ENCODE measurements at places on chromosomes 1 and 21.

- DNase-seq: no peak
These were observed 13.4 kb upstream of the NIBAN1 start for GRCh38 chr1:184987696-184988095.

GRCh38 chr1:182476625-182477024 lies 26.7 kb downstream of the RGSL1 start:
- DNase-seq: no peak

GRCh38 chr1:178388418-178389145 lies 108.2 kb downstream of the CLEC20A start:
- DNase-seq: no peak

GRCh38 chr1:115312742-115313141 lies 25.3 kb downstream of the NGF start:
- no peak for DNase-seq

DNA sequence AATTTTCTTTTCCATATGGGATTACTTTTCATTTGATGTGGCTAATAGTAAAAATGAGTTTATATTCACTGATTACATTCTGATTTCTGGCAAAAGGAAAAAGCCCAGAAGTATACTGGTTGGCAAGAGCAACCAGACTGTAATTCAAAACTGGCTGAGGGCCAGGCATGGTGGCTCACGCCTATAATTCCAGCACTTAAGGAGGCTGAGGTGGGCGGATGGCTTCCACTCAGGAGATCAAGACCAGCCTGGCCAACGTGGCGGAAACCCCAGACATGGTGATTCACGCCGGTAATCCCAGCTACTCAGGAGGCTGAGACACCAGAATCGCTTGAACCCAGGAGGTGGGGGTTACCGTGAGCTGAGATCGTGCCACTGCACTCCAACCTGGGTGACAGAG lies 14.5 kb downstream of the SYT11 start:
- no peak for DNase-seq

GRCh38 chr1:206757524-206758266 lies 12.9 kb upstream of the IL19 start:
- DNase-seq: no peak

DNA sequence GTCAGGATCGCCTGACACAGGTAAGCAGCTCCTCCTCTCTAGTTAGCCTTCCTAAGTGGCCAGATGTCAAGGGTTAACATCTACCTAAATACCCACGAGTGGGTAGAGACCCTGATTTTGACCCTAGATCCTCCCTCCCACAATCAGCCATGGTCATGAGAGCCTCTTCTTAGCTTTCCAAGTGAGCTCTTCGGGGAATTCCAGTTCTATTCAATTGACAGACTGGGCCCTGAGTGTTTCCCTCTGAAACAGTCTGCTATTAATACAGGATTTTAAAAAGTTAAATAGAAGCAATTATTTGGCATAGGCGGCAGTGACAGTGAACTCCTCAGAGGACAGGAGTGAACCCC lies 28.1 kb downstream of the C2CD2 start:
- no peak for DNase-seq

DNA sequence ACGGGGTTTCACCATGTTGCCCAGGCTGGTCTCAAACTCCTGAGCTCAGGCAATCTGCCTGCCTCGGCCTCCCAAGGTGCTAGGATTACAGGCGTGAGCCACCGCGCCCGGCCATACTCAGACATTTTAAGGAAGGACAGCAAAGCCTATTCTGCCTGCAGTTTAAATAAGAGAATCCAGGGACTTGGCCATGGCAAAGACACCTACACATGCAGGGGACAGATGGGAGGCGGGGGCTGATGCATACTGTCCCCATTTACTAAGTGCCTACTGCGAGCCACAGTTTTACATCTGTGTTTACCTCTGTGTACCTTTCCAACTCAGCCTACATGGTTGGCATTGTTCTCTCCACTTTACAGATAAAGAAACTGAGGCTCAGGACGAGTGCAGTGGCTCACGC lies 25.4 kb downstream of the LDLRAD2 start:
- DNase-seq: no peak

DNA sequence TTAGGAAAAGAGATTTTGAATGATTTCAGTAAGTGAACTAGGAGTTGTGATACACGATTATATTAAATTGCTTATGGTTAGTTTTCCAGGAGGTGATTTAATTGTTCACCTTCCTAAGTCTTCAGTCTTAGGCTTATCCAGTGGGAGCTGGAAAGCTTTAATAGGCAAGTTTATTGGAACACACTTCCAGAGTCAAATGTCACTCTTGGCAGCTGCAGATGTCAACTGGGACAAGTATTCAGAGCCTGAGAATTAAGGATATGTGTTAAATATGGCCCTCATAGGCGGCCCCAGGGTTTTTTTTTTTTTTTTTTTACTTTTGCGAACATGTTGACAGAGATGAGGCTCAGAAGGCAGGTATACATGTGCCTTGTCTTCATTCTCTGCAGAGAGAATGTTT lies 29.2 kb downstream of the UCK2 start:
- no peak for DNase-seq

GRCh38 chr1:157103268-157103667 lies 3.7 kb upstream of the ETV3L start:
- no peak for DNase-seq
